NCI-H1105 treated with DMSO at 0.1 percent for 48 hours (cell line): ENCODE measurements at places on chromosomes 12 and 14.
A peak's percentile ranks its signal among the peaks of the same experiment; 100 is the strongest.

GRCh38 chr12:26128168-26128567 is 3.3 kb upstream of the BHLHE41 start:
- no peak for DNase-seq

DNA sequence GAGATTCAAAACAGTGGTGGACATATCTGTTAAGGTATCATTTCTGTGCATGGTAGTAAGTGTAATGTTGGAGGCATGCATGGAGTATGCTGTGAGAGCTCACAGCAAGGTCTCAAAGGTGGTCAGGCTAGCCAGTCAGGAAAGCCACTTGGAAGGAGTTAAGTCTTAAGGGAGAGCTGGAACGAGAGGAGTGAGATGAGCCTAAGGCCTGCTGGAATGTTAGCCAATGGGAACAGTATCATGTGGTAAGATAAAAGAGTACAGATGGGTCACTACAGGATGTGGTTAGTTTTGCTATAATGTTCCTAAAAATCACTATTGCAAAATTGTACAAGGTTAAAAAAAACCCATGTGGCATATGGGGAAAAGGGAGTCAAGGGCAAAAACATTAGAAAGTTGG is 311.7 kb upstream of the E2F7 start:
- no peak for DNase-seq

GRCh38 chr14:85519661-85520305 is 10.2 kb upstream of the FLRT2 start:
- no peak for DNase-seq

DNA sequence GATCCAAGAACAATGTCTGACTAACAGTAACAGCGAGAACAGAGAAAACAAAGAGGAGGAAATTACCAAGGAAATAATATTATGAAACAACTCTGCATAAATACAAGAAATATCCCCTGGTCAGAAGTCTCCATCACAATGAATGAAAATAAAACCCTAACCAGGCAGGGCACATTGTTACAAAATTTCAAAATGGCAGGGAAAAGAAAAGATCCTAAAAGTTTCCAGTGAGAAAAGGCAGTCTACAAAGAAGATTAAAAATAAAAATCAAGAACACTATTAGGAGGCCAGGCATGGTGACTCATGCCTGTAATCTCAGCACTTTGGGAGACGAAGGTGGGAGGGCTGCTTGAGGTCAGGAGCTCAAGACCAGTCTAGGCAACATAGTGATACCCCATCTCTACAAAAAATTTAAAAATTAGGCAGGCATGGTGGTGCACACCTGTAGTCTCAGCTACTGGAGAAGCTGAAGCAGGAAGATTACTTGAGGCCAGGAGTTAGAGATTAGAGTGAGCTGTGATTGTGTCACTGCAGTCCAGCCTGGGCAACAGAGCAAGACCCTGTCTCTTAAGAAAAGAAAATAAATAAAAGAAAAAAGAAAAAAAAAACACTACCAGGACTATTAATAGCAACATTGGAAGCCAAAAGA is 47.8 kb downstream of the FERMT2 start:
- DNase-seq = no peak

GRCh38 chr12:27573972-27574371 is 50.0 kb downstream of the PPFIBP1 start:
- no peak for DNase-seq

- no peak for DNase-seq
These were observed 28.8 kb downstream of the RPGRIP1 start for GRCh38 chr14:21308479-21309237.

DNA sequence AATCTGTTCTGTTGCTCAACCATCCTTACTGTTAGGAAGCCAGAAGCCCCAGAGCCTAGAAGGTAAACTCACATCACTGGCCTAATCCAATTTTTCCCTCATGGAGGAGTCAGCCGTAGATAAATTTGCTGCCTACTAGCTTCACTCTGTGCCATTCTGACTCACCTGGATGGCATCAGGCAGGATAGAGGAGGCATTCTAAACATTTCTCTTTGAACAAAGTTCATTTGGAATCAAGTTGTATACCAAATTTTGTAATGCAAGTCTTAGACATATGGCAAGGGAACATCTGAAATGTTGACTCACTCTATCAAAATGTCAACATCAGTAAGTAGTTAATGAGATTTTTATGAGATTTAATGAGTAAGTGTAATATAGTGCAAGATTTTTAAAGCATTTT is 13.6 kb upstream of the TBC1D30 start:
- DNase-seq = no peak

DNA sequence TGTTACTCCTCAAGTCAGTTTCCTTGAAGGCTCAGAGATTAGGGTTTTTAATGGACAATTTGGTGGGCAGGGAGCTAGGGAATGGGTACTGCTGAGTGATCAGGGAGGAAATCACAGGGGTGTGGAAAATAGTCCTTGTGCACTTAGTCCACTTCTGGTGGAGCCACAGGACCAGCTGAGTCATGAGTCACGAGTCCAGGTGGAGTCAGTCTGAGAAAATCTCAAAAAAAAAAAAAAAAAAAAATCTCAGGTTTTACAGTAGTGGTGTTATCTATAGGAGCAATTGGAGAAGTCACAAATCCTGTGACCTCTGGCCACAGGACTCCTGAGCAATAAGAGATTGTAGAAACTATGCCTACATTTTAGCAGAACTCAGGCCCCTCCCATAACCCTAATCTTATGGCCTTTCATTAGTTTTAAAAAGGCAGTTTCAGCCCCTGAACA is 28.2 kb upstream of the AMN1 start:
- no peak for DNase-seq

GRCh38 chr14:68691031-68691791 is 101.7 kb downstream of the ZFP36L1 start:
- DNase-seq = no peak

GRCh38 chr14:53151523-53152183 is 1.5 kb downstream of the DDHD1 start:
- peak; percentile 74 for DNase-seq

GRCh38 chr12:6161124-6161882 is 36.8 kb upstream of the VWF start:
- DNase-seq = no peak

GRCh38 chr12:121535150-121536053 is 45.4 kb downstream of the KDM2B start:
- no peak for DNase-seq

DNA sequence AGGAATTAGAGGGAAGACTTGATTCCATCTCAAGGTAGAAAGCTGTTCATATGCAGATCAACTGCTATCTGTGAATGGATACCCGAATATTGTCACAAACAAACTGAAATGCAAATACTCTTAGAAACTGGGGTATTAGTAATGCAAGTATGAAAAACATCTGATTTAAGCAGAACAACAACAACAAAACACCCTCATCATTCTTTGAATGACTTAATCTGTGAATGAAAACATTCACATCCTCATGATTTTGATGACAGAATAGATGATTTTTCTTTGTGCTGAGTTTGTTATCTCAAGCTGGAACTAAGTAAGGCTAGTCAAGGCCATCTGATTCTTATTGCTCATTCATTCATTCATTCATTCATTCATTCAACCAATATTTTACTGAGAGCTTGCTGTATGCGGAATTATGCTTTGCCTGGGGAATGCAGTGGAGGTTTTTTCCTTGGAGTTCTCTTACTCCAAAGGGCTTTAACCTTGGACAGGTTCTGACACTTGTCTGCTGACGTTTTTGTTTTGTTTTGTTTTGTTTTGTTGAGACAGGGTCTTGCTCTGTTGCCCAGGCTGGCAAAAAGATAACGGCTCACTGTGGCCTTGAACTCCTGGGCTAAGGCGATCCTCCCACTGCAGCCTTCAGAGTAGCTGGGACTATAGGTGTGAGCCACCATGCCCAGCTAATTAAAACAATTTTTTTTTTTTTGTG is 23.3 kb downstream of the OR10G3 start:
- DNase-seq = no peak

DNA sequence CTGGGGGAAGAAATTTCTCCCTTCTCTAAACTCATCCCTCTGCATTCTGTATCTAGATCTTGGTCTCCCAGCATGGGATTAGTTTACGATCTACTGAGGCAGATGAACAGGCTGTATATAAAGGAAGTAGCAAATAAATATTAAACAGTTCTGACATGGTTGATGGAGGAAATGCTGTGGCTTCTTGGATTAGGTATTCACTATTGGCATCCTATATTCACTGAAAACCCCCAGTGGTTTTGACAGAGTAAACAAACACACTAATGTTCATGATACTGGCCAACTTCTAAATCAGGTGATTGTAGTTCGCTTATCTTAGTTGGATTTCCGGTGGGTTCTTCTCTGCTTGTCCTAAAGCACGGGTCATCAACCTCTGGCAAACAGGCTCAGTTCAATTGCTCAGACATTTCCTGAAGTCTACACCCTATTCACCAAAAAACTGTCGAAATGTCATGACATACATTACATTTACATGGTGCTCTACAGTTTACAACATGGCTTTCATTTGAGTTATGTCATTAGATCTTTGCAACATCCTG is 433.9 kb downstream of the EGLN3 start:
- DNase-seq = no peak

DNA sequence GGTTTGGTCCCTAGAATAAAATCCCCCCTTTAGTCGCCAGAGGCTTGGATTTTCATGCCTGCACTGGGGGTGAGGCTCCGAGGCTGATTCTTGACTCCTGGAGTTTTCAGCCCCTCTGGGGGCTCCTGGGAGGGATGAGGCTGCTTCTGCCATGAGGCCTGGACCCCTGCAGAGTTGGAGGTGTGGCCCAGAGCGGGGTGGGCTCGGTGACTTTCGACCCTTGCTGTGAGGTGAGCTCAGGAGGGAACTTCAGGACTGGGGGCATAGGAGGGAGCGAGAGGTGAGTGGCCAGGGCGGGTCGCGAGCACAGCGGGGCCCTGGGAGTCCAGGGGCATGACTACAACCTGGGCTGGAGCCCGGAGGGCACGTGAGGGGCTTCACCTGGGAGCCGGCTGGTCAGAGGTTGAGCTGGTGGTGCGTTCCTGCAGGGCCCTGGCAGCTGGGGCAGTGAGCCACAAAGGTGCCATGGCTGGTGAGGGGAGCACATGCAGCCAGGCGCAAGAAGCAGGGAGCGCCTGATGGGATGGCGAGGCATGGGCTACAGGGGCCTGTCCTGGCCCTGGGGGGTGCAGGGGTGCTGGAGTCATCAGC is 168.2 kb downstream of the KIF26A start:
- no peak for DNase-seq

GRCh38 chr12:5480938-5481303 is 49.0 kb downstream of the NTF3 start:
- no peak for DNase-seq

- peak; percentile 64 for DNase-seq
These were observed 777 bp downstream of the ZFP36L1 start for GRCh38 chr14:68791902-68792677.

GRCh38 chr12:93415723-93416464 is 25.9 kb downstream of the UBE2N start:
- no peak for DNase-seq
